ENCODE measurements at places on chromosomes 7 and 10. TPM values are rescaled to one million over a fixed set of nuclear protein-coding genes. Genes with fewer than 3 reads are reported as not detected.

Gene GSDME
- total RNA-seq: 7.1 TPM

Gene ST8SIA6
- not detected for total RNA-seq

Gene CAV1
- total RNA-seq: 0.69 TPM

Gene GNAT3
- total RNA-seq: not detected

GRCh38 chr10:128540781-128541761 lies 414.8 kb upstream of the MKI67 start:
- peak overlapping the region; percentile 2 for H3K4me3 ChIP-seq
- no peaks in the 10 kb centered on the region for H3K27me3 ChIP-seq
- peak; percentile 50 for DNase-seq
- H3K27ac ChIP-seq: peak overlapping the region; percentile 70
- no peaks in the 10 kb centered on the region for H3K36me3 ChIP-seq

- no peak overlapping the region for H3K4me3 ChIP-seq
- H3K4me1 ChIP-seq: peaks cover 6% of the 10 kb centered on the region
- H3K36me3 ChIP-seq: no peaks in the 10 kb centered on the region
- no peak overlapping the region for H3K27ac ChIP-seq
- DNase-seq: peak; percentile 51
- no peaks in the 10 kb centered on the region for H3K27me3 ChIP-seq
These were observed 87.3 kb upstream of the KAT6B start for GRCh38 chr10:74738985-74739567.

DNA sequence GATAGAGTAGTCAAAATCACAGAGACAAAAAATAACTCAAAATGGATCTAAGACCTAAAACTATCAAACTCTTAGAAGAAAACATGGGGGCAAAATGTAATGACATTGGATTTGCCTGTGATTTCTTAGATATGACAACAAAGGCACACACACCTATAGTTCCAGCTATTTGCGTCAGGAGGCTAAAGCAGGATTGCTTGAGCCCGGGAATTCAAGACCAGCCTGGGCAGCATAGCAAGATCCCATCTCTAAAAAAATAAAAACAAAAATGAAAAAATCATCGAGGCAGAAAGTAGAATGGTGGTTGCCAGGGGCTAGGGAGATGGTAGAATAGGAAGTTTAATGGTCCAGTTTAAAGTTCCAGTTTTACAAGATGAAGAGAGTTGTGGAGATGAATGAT lies 113.3 kb downstream of the NRF1 start:
- H3K4me1 ChIP-seq: no peaks in the 10 kb centered on the region
- no peak overlapping the region for H3K4me3 ChIP-seq
- DNase-seq: no peak
- no peaks in the 10 kb centered on the region for H3K27me3 ChIP-seq

DNA sequence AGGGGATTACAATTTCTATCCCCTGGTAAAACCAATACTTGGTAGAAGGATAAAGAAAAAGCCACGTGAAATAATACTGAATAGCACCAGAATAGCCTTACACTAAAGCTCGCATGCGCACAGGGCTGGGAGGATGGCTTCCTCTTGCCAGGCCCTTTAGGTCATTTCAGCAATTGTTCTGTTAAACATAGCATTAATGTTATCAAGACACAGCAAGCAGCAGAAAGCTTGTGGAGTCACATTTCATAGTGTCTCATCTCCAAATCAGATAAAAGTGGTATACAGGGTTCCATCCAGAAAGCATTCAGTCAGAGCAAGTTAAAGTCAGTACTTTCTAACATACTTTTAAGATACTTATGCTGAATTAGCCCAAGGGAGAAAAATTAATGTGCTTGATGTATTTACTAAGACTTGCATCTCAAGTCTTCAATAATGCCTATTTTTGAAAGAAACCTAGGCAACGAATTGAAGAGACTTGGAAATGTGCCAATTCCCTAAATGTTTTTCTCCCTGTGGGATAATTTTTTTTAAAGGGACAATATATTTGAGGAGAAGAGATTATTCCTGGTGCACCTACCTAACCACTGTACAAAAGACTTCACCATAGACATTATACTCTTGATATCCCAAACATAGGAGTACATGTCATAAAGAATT lies 14.3 kb upstream of the NPM3 start:
- no peak for DNase-seq
- H3K27ac ChIP-seq: peak overlapping the region; percentile 24
- no peaks in the 10 kb centered on the region for H3K27me3 ChIP-seq
- H3K4me1 ChIP-seq: no peaks in the 10 kb centered on the region
- no peak overlapping the region for H3K4me3 ChIP-seq

DNA sequence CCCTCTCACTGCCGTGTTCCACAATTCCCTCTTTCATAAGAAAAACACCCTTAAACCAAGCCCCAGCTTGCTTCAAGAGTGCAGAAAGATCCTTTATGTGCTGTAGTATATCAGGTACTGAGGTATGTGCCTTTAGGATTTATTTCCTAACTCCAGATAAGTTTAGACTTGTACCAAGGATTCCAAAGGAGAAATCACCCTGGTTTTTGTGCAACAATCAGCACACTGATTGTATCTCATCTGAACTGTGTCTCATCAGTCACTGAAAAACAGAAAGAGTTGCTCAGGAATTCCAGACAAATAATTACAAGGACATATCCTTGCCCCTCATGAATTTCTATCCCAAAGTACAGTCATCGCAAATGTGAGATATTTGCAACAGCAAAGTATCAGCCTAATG lies 77.2 kb upstream of the PTPRZ1 start:
- no peaks in the 10 kb centered on the region for H3K36me3 ChIP-seq
- H3K27me3 ChIP-seq: no peaks in the 10 kb centered on the region

- no peak overlapping the region for H3K4me3 ChIP-seq
- no peak for DNase-seq
- peaks cover 56% of the 10 kb centered on the region for H3K4me1 ChIP-seq
These were observed 38.0 kb downstream of the ZCCHC24 start for GRCh38 chr10:79407423-79407796.

DNA sequence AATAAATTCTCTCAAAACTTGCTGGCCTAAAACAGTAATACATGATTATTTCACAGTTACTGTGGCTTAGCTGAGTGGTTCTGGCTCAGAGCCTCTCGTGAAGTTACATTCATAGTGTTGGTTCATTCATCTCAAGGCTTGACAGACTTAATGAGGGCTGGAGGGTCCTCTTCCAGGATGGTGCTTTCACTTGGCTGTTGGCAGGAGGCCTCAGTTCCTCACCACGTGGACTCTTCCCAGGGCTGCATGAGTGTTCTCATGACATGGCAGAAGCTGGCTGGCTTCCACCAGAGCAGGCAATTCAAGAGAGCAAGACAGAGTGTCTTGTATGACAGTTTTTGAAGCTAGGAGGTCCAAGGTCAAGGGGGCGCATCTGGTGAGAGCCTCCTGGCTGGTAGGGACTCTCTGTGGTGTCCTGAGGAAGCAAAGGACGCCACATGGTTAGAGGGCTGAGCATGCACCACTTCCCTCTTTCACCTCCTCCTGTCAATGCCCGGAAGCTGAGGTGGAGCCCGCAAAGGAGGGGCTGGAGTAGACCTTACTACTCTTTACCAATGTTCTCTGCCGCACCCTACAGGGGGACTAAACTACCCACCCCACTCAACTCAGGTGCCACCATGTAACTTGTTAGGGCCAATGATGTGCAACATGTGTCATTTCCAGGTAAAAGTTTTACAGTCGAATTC lies 58.2 kb upstream of the YAE1 start:
- no peaks in the 10 kb centered on the region for H3K27me3 ChIP-seq
- no peak overlapping the region for H3K4me3 ChIP-seq
- DNase-seq: no peak
- H3K36me3 ChIP-seq: no peaks in the 10 kb centered on the region

- no peaks in the 10 kb centered on the region for H3K4me1 ChIP-seq
- H3K27ac ChIP-seq: no peak overlapping the region
- no peak for DNase-seq
These were observed 513.6 kb downstream of the ATRNL1 start for GRCh38 chr10:115606741-115607140.

All from cardiac muscle cell (in vitro differentiated cells and primary cell).